ENCODE measurements at places on chromosomes 5 and 9. TPM values are rescaled to one million over a fixed set of nuclear protein-coding genes. Genes with fewer than 3 reads are reported as not detected.

The ENTREP1 gene
- polyA plus RNA-seq = 5.7 TPM

The SLC25A2 gene
- not detected for polyA plus RNA-seq

The SPINK5 gene
- polyA plus RNA-seq = 6.9 TPM

The PCDHB14 gene
- 0.71 TPM for polyA plus RNA-seq

The CER1 gene
- 0.73 TPM for polyA plus RNA-seq

The DMRTA1 gene
- polyA plus RNA-seq = 4.1 TPM

The OBP2A gene
- polyA plus RNA-seq = not detected

The ADAMTSL2 gene
- polyA plus RNA-seq = 0.21 TPM

The PCDHB6 gene
- polyA plus RNA-seq = 0.11 TPM

The TTC39B gene
- 4.7 TPM for polyA plus RNA-seq

The FAM151B gene
- polyA plus RNA-seq = 0.55 TPM

The TNC gene
- polyA plus RNA-seq = 0.89 TPM

The SEMA5A gene
- polyA plus RNA-seq = 1.8 TPM

The PCDHB16 gene
- 0.73 TPM for polyA plus RNA-seq

The WDR31 gene
- 0.13 TPM for polyA plus RNA-seq

The GPRIN1 gene
- 4.4 TPM for polyA plus RNA-seq

The MEGF10 gene
- 4.5 TPM for polyA plus RNA-seq

The ANKRD55 gene
- polyA plus RNA-seq = not detected

The ASS1 gene
- polyA plus RNA-seq = 72.5 TPM

The FOXD4L5 gene
- polyA plus RNA-seq = not detected

The IFT74 gene
- polyA plus RNA-seq = 30.0 TPM

The SARDH gene
- polyA plus RNA-seq = 2.6 TPM

The CCIN gene
- not detected for polyA plus RNA-seq

The GPBP1 gene
- polyA plus RNA-seq = 78.9 TPM

The SUSD3 gene
- polyA plus RNA-seq = 6.9 TPM

The DIPK1B gene
- 18.7 TPM for polyA plus RNA-seq

The ARSI gene
- polyA plus RNA-seq = 0.99 TPM

The CCDC192 gene
- polyA plus RNA-seq = 0.40 TPM

The CYLC2 gene
- polyA plus RNA-seq = not detected

The PRSS3 gene
- polyA plus RNA-seq = 3.4 TPM

The DIRAS2 gene
- 0.13 TPM for polyA plus RNA-seq

The RNF20 gene
- polyA plus RNA-seq = 28.3 TPM

The CDC37L1 gene
- polyA plus RNA-seq = 29.6 TPM

The BTNL8 gene
- not detected for polyA plus RNA-seq

The ECSCR gene
- 2.5 TPM for polyA plus RNA-seq

The IL13 gene
- not detected for polyA plus RNA-seq

The HSD17B3 gene
- polyA plus RNA-seq = not detected

The TNFSF8 gene
- not detected for polyA plus RNA-seq

The CCL27 gene
- not detected for polyA plus RNA-seq

The MARVELD2 gene
- 9.0 TPM for polyA plus RNA-seq

The AMBP gene
- 1.6 TPM for polyA plus RNA-seq

The NKD2 gene
- 11.9 TPM for polyA plus RNA-seq

The FOXD1 gene
- not detected for polyA plus RNA-seq

The SAXO1 gene
- polyA plus RNA-seq = 0.10 TPM

The BAAT gene
- polyA plus RNA-seq = 0.08 TPM

The DMAC1 gene
- polyA plus RNA-seq = 116 TPM

The ANKDD1B gene
- 0.28 TPM for polyA plus RNA-seq

The MACIR gene
- polyA plus RNA-seq = 11.7 TPM

The NR2F1-AS1 gene
- polyA plus RNA-seq = 9.2 TPM

The ECM2 gene
- 0.79 TPM for polyA plus RNA-seq

The TTC16 gene
- polyA plus RNA-seq = not detected

The SLC22A4 gene
- polyA plus RNA-seq = 0.40 TPM

The CNTNAP3B gene
- polyA plus RNA-seq = 2.0 TPM

The PCDHA12 gene
- polyA plus RNA-seq = 5.1 TPM

The THBS4 gene
- 14.0 TPM for polyA plus RNA-seq

The TMEM232 gene
- polyA plus RNA-seq = 1.9 TPM

The ADAMTS6 gene
- polyA plus RNA-seq = 0.61 TPM
